ENCODE measurements at places on chromosomes 7 and 10. TPM values are rescaled to one million over a fixed set of nuclear protein-coding genes. Genes with fewer than 3 reads are reported as not detected.

GRCh38 chr10:97278491-97278989, 13.9 kb downstream of the ARHGAP19 start:
- DNase-seq, result no peak

GRCh38 chr7:1908823-1909420, 238.8 kb downstream of the ELFN1 start:
- DNase-seq, result no peak

DNA sequence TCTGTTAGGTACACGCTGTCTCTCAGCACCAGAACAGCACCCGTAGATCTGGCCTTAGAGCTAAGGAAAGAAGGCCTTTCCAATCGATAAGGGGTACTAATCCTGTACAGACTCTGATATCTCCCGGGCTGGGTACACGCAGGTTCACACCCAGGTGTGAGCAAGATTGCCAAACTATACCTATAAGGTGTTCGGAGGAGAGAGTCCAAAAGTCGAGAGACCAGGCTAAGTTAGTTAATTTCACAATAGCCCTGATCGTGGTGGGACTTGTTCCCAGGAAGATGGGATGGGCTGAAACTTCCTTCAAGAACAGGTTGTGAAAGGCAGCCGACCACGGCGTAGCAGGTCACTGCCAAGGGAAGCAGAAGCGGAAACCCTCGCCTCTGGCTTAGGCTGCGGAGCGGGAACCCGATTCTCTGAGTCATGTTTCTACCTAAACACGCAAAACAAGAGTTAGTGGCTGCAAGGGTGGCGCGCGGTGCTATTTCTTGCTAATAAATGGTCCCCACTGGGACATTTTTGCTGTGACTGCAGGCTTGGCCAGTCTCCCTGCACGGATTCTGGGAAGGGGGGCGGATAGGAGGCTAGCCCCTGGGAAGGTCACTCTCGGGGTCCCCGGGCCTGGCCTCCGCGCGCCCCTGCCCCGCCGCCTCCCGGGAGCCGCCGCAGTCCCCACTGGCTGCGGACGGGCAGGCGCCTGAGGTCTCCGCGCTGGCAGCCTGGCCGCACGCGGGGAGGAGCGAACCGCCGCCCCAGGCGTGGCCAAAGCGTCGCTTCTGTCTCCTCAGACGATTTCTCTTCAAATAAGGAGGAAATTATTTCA, 75.4 kb upstream of the PDSS1 start:
- DNase-seq, result peak; percentile 60

DNA sequence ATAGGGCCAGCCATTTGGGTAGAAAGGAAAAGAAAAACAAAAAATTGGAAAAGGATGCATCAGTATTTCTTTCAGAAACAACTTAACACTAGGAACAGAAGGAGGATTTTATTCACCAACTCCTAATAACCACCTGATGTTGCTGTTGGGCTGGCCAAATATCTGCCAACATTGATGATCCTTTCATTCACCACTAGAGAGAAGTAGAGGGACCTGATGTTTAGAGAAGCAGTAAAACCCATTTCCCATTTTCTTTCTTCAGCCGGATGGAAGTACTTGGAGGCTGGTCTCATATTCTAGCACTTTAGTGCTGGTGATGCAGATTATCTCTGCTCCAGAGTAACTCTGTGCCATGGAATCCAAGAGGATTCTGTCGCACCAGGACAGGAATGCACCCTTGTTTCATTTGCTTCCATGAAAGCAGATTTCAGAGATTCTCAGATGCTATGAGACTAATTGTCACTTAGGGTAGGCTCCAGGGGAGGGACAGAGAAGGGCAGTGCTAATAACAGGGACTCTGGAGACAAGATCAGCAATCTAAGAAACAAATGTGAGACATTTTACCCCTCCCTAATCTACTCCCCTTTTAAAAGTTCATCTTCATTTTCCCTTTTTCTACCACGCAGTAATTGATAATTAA, 3.1 kb downstream of the KLLN start:
- DNase-seq, result no peak

GRCh38 chr7:29811586-29811985, 5.3 kb downstream of the WIPF3 start:
- no peak for DNase-seq

GRCh38 chr7:80542398-80542797, 30.5 kb upstream of the GNAT3 start:
- no peak for DNase-seq

DNA sequence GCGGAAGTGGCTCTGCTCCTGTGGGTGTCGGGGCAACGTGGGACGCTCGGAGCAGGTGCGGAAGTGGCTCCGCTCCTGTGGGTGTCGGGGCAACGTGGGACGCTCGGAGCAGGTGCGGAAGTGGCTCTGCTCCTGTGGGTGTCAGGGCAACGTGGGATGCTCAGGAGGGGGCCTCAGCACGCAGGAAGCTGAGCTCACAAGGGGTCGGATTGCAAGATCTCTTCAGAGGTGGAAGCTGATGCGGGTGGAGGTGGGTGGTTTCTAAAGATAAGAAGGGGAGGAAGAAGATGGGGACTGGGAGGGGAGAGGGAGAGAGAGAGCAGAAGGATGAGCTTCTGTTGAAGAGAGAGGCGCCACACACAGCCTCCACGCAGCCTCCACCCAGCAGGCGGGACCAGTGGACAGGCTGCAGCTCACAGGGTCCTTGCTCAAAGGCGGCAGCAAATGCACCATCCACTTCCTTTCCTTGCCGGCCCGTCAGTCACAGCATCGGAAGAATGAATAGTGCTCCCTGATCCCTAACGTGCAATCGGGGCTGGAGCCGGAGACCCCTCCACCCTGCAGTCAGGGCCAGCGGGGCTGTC, 78.7 kb downstream of the PTPRN2 start:
- no peak for DNase-seq

GRCh38 chr10:110207011-110207804, at the start of gene MXI1:
TSS of gene MXI1 (plus strand) at chr10:110207605. CDS start at chr10:110207809, 204 bp downstream.
- DNase-seq, result peak; percentile 83

GRCh38 chr7:85074992-85075391, 111.9 kb downstream of the SEMA3D start:
- DNase-seq, result no peak

DNA sequence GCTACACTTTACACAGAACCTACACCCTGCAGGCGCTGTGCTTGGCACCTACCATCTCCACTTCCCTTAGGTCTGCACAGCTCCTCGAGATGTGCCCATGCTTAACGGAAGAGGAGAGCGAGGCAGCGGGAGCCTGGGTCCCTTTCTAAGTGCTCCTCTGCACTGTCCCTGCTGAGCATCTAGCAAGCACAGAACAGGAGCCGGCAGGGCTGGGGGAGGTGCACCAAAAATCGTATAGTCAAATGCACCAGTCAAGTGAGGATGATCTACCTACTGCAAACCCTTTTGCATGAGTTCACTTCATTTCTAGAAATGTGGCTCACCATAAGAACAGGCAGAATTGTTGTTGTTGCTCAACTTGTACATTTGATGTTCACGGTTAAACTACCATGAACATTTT, 267.7 kb downstream of the TNS3 start:
- no peak for DNase-seq

GRCh38 chr10:42888504-42889095, 106.0 kb downstream of the BMS1 start:
- DNase-seq, result no peak

DNA sequence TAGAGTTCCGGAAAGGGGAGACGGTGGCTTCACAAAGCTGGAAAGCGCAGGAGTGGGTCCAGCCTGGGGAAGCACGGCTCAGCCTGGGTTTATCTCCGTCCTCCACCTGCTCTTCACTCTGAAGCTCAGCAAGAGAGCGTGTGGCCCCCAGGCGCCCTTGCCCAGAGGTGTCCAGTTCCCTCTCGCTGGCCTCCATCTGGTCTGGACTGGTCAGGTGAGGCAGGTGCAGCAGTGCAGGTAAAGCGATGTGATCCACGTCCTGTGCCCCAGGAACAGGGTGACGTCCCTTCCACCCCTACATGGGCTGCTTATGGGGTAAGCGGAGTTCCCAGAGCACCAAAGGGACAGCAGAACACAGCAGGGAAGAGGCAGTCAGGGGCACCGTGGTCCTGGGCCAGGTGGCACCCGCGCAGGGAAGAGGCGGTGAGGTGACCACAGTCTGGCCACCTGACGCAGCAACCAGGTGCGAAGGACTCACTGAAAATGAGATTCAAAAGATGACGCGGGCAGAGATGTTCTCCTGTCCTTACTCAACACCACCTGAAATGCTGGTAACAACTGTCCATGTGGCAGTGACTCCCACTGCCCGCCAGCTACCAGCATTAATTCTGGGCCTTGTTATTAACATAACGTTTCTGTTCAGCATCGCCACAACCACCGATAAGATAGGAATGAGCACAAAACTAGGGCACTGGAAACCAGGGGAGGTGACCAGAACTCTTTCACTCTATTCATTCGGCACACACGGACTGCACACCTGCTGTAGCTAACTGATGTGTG, 33.0 kb upstream of the DIP2C start:
- DNase-seq, result no peak

DNA sequence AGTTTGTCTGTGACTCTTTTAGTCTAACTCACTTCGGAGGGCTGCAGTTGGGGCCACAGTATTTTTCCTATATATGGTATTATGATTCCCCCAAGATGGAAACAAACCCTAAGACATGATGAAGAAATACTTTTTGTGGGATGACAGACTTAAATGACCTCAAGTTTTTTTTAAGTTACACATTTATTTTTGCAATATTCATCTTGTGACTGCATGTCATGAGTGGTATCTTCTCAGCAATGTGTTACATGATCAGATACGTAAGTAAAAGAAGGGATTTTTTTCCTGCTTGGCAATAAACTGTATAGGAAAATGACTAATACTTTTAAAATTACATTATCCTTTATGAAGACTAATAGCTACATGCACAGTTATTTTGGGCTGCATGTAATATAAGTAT, 57.8 kb downstream of the OR13A1 start:
- no peak for DNase-seq

DNA sequence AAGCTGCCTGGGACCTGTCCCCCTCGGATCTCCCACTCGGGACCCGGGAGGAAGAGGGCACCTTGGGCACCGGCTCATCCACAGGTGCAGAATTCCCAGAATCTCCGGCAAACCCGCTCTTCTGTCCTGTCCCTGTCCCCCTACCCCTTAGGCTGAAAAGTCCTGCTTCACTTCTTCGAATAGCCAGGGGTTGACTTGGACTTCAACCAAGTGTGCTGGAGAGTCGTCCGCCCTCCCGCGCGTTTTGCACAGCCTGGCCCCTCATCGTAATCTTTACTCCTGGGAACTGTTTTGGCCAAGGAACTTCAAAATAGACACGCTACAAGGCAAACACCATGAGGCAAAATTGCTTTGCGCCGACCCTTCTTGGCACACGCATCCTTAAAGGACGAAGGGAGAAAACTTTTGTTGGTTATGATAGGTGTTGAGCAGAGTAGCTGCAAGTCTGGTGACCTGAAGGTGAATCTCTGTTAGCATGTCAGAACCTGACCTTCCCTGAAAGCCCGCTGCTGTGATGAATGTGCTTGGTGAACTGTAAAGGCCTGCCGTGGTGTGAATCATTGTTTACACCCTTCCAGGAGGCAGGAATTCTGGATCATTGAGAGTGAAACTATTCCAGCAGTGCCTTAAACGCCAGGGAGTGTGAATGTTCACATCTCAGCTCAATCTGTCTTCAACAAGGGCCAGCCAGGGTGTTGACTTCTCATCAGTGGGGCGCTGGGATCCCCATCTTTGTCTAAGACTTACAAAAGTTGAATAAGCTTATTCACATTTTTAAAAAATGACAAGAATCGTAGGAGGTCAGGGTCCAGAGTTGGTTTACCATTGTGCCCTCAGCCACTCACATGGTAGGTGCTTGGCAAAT, 589 bp upstream of the RAPGEF5 start:
- peak; percentile 50 for DNase-seq

The TMEM229A gene
- not detected for total RNA-seq

The MSMB gene
- not detected for total RNA-seq

The CPEB3 gene
- 46.5 TPM for total RNA-seq

The PIK3AP1 gene
- 174 TPM for total RNA-seq

The CYP26C1 gene
- not detected for total RNA-seq

The GATA3 gene
- 0.31 TPM for total RNA-seq

The CYP3A7 gene
- total RNA-seq, result 428 TPM

The CTAGE8 gene
- 1.3 TPM for total RNA-seq

The CALHM1 gene
- not detected for total RNA-seq

Measured in right lobe of liver (tissue), 6 donors.